ENCODE measurements at places on chromosomes 1 and 21. TPM values are rescaled to one million over a fixed set of nuclear protein-coding genes. Genes with fewer than 3 reads are reported as not detected.
A peak's percentile ranks its signal among the peaks of the same experiment; 100 is the strongest.

Gene KIF21B
- polyA plus RNA-seq, result 0.19 TPM

GRCh38 chr21:30248844-30249243, 32.9 kb upstream of the CLDN8 start:
- no peak for DNase-seq

DNA sequence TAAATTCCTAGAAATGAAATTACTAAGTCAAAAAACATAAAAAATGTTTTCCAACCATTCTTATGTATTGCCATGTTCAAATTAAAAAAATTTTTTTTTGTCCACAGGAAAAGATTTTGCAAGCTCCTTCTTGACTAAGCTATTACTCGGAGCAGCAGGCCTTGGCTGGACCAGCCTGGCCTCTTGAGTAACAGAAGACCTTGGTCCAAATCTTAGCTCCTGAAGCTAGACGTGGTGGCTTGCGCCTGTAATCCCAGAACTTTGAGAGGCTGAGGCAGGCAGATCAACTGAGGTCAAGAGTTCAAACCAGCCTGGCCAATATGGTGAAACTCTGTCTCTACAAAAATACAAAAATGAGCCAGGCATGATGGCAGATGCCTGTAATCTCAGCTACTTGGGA, 77.6 kb downstream of the CLSTN1 start:
- DNase-seq, result no peak

GRCh38 chr1:153563483-153563901, 2.2 kb downstream of the S100A2 start:
- DNase-seq, result peak; percentile 73

GRCh38 chr1:194043984-194044755, 857.8 kb upstream of the B3GALT2 start:
- no peak for DNase-seq

DNA sequence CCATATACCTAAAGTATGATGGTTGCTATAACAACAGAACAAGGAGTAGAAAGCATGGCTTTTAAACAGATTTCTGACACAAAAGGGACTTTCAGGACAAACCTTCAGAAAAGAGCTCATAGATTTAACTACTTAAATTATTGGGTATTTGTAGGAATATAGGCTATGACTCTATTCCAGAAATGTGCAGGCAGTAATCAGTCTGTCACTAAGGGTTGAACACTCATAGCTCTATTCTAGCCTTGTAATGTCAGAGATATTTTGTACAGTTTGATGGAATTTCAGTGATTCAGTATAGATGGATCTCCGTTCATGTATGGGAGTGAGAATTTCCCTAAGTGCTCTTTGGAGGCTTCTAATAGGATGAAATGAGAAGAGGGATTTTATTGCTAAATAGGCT, 82.8 kb downstream of the EXTL2 start:
- no peak for DNase-seq

- DNase-seq, result no peak
Measured at GRCh38 chr1:8347635-8348034, 29.7 kb downstream of the SLC45A1 start.

Gene NEK2
- polyA plus RNA-seq, result not detected

- no peak for DNase-seq
Measured at GRCh38 chr1:143736562-143736961, 235.2 kb downstream of the FAM72C start.

DNA sequence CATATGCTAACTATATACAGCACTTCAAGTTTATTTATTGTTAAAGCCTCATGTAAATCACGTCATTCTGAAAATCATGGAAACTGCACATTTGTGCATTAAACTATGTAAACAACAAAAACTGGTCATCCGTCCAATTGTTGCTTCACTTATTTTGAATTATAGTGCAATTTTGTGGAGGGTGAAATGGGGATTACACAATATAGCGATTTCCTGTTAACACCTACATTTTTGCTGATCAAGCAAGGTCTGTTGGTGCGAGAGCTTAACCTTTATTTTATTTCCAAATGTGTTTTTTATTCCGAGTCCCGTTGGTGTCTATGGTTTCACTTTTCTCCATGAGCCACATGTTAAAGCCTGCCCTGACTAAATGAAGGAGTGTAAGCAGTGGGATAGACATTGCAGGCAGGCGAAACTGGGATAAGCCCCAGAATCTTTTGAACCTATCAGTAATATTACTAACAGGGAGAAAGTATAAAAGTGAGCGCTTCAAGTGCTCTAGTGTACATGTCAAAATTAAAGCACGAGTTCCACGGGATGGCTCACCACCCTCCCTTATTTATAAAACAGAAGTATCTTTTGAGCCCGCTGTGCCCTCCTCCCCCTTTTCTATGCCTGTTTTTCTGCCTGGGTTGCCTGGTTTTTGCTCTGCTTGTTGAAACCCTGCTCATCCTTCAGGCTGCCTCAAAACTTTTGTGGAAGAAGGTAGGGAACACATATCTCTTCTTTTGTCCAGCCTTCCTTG, 120.7 kb downstream of the NFIA start:
- DNase-seq, result no peak

- no peak for DNase-seq
Measured at GRCh38 chr1:87872189-87872588, 543.5 kb downstream of the LMO4 start.

DNA sequence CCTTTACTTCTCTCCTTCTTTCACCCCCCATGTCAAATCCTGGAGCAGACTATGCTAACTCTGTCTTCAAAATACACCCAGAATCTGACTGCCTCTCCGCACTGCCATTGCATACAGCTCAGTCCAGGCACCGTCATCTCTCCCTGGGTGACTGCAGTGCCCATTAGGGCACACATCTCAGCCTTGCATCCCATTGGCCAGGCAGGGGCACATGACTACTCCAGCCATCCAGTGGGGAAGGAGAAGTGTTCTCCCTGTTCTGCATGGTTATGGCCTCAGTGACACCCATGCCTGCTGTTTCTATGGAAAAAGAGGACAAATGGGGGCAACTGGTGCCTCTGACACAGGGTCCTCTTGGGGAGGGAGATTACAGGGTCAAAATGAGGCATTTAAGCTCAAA, 270.5 kb downstream of the MATN1 start:
- no peak for DNase-seq

DNA sequence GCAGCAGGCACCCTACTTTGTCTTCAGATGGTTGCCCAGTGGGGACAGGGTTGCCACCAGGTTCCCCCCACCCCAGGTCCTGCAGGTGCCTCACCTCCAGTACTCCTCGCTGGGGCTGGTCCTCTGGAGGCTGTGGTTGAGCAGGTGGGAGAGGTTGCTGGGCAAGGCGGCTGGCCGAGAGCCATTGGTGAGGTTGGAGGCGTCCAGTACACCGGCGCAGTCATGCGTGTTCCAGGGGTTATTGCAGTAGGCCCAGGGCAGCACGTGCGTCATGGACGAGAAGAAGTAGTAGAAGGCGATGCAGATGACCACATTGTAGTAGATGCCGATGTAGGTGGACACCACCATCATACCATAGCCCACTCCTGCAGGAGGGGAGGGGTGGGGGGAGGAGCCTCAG, 16.9 kb downstream of the CCDC24 start:
- no peak for DNase-seq

- no peak for DNase-seq
Measured at GRCh38 chr1:80579055-80579454, 1221.7 kb upstream of the ADGRL2 start.

DNA sequence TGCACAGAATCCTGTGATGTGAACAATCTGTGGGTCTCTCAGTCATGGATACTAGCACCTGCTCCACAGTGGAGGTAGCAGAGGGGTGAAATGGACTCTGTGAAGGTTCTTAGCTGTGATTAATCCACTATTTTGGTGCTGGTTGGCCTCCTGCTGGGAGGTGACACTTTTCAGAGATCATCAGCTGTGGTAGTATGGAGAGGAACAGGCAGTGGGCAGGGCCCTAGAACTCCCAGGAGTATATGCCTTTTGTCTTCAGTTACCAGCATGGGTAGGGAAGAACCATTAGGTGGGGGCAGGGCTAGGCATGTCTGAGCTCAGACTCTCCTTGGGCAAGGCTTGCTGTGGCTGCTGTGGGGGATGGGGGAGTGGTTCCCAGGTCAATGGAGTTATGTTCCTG, 54.0 kb upstream of the KCNJ15 start:
- DNase-seq, result no peak

DNA sequence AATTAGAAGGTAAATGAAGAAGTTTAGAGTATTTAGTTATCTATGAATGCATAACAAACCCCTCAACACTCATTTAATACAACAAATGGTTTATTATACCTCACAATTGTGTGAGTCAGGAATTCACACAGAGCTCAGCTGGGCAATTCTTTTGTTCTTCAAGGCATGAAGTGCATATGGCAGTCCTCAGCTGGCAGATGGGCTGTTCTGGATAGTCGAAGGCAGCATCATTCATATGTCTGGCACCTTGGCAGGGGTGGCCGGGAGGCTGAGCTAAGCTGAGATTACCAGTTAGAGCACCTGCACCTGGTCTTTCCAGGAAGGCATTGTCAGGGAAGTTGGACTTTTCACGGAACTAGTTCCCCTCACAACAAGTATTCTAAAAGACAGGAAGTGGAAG, 286.2 kb upstream of the DUSP10 start:
- DNase-seq, result no peak

DNA sequence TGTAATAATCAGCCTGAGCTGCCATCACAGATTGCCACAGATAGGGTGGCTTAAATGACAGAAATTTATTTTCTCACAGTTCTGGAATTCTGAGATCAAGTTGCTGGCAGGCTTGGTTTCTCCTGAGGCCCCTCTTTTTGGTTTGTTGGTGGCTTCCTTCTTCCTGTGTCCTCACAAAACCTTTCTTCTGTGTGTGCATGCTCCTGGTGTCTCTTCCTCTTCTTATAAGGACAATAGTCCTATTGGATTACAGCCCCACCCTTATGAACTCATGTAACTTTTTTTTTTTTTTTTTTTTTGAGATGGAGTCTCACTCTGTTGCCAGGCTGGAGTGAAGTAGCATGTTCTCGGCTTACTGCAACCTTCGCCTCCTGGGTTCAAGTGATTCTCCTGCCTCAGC, 41.0 kb upstream of the F3 start:
- no peak for DNase-seq

GRCh38 chr1:37875833-37876232, 16.4 kb upstream of the MTF1 start:
- no peak for DNase-seq

Gene HSD3B1
- not detected for polyA plus RNA-seq

Gene NCF2
- 2.5 TPM for polyA plus RNA-seq

- no peak for DNase-seq
Measured at GRCh38 chr1:228828151-228828550, 92.9 kb downstream of the RHOU start.

Gene OBSCN
- 14.5 TPM for polyA plus RNA-seq
